ENCODE measurements at places on chromosomes 5 and 9.

GRCh38 chr9:131937451-131937850, 142.2 kb downstream of the MED27 start:
- H3K27me3 ChIP-seq, result no peaks in the 10 kb centered on the region
- no peak overlapping the region for H3K27ac ChIP-seq
- no peaks in the 10 kb centered on the region for H3K4me1 ChIP-seq
- peaks cover 3% of the 10 kb centered on the region for H3K36me3 ChIP-seq
- no peak overlapping the region for H3K4me3 ChIP-seq

GRCh38 chr9:92480291-92480771, 2.0 kb downstream of the ASPN start:
- no peak overlapping the region for H3K4me3 ChIP-seq
- DNase-seq, result no peak
- no peak overlapping the region for H3K27ac ChIP-seq
- H3K4me1 ChIP-seq, result peaks cover 8% of the 10 kb centered on the region

- peaks cover 41% of the 10 kb centered on the region for H3K36me3 ChIP-seq
- H3K27me3 ChIP-seq, result no peaks in the 10 kb centered on the region
- no peak for DNase-seq
- H3K27ac ChIP-seq, result peak overlapping the region; percentile 46
- H3K4me1 ChIP-seq, result peaks cover 64% of the 10 kb centered on the region
Observed at GRCh38 chr5:111252799-111253545, 28.8 kb downstream of the CAMK4 start.

DNA sequence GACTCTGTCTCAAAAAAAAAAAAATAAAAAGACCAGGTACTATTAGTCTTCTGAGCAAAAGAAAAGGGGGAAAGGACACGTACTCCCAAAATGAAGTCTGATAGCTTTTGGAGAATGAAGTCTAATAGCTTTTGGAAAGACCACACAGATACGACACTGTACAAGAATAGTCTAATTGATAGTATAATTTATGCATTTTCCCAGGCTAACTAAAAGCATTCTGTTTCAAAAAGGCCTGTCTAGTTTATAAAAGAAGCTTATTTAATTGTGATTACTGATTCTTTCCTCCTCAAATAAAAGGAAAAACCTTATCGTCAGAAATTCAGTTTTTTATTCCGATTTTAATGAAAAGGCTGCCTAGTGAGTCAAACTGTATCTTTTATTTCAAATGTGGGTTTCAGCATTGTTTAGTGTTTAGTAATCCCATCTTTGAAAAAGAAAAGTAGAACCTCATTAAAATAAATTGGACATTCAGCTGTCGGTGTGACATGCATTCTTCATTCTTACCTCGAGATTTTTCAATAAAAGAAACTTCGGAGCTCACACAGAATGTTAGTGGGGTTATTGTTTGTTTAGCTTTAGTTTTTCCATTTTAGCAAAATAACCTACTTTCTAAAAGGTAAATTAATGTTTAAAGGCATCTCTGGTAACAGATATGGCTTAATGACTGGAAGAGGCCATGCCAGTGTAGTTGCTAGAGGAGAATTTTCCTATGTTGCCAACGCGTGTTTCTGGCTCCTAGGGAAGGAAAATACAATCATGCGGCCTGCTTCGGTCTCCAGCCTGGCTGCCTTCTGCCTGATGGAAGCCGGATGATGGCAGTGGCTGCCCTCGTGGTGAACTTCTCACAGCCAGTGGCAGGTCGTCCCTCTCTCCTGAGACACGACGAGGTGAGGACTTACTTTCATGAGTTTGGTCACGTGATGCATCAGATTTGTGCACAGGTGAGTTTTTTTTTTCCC, 70.0 kb downstream of the NLN start:
- no peak overlapping the region for H3K4me3 ChIP-seq
- no peaks in the 10 kb centered on the region for H3K27me3 ChIP-seq
- H3K27ac ChIP-seq, result no peak overlapping the region

DNA sequence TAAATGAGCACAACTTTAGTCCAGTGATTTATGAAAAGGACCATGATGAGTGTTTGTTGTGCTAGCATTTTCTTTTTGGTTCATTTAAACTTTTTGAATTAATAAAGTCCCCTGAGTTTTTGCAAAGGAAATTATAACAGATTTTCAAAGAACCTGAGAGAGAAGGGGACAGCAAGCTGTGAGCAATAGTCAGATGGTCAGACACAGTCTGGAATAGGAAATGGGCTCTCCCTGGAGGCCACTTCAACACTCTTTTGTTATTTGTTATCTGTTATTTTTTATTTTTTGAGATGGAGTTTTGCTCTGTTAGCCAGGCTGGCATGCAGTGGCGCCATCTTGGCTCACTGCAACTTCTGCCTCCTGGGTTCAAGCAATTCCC, 171.1 kb downstream of the ARHGEF28 start:
- H3K27me3 ChIP-seq, result peaks cover 33% of the 10 kb centered on the region
- no peaks in the 10 kb centered on the region for H3K36me3 ChIP-seq

Measured in activated CD4-positive, alpha-beta memory T cell treated with anti-CD3 and anti-CD28 coated beads, Interleukin-2, amount 10 ng/mL, durations not matched to agents 7 days and 5 days (primary cell).